ENCODE measurements at places on chromosomes 5 and 9.

GRCh38 chr5:10091701-10092100 lies 158.0 kb downstream of the ATPSCKMT start:
- DNase-seq = no peak

- DNase-seq = no peak
Observed at GRCh38 chr5:150026682-150027172, 26.2 kb downstream of the HMGXB3 start.

DNA sequence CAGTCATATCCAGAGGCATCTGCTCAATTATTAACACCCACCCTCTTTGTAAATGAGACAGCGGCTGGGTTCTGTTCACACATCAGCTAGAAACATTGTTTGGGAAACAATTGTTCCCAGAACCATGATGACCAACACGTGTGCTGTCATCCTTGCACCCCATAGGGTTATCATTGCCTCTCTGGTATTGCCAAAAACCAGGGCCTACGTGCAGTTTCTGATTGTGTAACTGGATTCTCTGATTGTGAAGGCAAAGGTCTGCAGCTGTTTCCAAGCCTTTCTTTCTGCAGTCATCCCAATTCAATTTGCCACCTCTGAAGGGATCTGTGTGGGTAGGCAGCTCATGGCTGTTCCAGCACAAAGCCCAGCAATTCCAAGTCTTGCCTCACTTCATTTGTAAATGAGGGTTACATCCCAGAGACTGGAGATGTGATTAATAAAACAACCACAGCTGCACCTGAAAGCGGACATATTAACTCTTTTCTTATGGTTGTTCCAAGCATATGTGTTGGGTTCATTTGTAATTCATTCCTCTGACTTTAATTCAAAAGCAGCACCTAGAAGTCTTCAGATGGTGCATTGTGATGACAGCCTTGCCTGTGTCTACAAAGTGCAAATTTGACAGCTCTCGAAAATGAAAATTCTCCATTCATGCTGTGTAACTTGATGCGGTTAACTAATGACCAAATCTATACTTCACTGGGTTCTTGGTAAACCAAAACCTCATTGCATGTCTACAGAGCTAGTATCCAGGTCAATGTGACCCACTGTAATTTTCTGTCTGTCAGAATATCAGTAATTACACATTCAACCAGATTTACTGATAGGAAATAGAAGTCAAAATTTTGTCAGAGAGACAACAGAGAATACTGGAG lies 66.6 kb downstream of the YIPF5 start:
- no peak for DNase-seq

- no peak for DNase-seq
Observed at GRCh38 chr5:126492939-126493338, 69.7 kb downstream of the GRAMD2B start.

DNA sequence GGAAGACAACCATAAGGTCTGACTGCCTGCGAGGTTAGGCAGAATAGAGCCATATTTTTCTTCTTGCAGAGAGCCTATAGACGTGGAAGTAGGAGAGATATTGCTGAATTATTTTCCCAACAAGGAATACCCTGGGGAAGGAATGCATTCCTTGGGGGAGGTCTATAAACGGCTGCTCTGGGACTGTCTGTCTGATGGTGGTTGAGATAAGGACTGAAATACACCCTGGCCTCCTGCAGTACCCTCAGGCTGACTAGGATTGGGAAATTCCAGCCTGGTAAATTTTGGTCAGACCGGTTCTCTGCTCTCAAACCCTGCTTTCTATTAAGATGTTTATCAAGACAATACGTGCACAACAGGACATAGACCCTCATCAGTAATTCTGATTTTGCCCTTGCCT lies 617.5 kb upstream of the GRIN3A start:
- no peak for DNase-seq

- no peak for DNase-seq
Observed at GRCh38 chr9:16626577-16627130, 243.8 kb downstream of the BNC2 start.

- DNase-seq = no peak
Observed at GRCh38 chr5:159642379-159642778, 273.9 kb upstream of the ADRA1B start.

DNA sequence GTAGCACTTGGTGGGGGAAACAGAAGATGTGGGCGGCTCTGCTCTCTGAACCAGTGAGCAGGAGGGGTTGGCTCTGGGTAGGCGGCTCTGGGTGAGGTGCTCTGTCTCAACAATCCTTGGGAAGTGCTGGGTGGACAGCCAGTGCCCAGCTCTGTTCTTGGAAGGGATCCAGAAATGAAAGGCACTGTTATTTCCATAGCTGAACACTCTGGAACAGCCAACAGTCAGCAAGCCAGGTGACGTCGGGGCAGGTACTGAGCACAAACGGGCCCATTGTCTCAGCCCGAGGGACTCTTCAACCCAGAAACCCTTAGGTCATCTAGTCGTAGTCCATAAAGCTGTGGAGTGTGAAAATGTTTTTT lies 36.3 kb downstream of the OLFM1 start:
- DNase-seq = no peak

DNA sequence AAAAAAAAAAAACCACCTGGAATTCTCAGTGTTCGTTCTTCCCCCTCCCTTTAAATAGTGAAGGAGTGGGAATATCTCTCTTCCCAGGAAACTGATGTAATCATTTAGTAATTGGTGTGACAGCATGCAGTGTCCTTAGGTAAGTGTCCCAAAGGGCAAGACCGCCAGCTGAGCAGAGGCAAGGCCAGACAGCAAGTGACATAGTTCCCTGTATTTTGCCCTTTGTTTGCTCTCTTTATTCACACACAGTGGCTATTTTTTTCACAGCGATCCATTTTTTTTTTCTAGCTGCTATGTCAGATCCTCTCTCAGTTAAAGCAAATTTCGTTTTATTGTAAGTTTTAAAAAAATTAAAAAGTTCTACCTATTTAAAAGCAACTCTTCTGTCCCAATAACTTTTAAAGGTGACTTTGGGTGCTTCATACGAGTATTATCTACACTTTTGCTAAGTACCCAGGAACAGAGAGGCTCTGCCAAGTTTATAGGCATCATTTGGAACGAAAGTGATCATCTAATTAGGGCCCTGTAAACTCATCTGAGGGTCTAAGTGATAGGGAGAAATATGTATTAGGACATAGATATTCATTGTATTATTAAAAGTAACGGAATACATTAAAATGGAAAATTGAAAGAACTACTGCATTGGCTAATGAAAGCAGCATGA lies 98.2 kb upstream of the ALDH1A1 start:
- DNase-seq = no peak

GRCh38 chr5:57476601-57477056 lies 6.0 kb downstream of the ACTBL2 start:
- no peak for DNase-seq

DNA sequence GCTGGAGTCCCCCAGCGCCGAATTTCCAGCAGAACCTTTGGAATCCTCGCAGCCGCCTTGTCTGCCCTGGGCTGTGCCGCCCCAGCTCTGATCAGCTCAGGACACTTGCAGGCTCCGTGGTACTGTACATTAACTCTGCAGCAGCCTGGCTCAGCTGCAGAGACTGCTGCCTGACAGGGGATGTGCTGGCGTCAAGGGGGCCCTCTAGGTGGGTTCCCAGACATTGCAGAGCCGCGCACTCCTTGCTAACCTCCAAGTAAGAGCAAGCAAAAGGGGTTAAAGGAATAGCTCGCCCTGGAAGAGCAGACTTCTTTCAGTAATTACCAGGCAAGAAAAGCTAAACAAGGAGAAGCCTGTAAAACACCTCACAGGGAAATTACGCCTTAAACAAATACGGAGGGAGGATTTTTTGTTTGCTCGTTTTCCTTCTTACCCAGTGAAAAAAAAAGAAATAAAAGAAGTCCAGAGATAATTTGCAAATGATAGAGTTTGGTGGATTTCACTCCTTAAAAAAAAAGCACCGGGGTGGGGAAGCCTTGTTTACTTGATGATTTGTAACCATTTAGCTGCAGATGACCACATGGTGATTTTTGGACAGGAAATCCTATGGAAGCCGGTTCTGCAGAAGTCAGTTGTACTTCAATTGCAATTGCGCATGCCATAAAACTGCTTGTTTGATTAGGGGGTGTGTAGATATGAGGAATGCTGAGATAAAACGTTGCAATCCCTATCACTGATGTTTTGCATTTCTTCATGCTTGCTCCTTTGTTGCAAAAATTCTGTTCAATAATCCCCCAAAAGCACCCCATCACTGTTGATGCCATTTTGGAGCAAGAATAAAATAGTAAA lies 305.8 kb downstream of the PDE4D start:
- DNase-seq = no peak

DNA sequence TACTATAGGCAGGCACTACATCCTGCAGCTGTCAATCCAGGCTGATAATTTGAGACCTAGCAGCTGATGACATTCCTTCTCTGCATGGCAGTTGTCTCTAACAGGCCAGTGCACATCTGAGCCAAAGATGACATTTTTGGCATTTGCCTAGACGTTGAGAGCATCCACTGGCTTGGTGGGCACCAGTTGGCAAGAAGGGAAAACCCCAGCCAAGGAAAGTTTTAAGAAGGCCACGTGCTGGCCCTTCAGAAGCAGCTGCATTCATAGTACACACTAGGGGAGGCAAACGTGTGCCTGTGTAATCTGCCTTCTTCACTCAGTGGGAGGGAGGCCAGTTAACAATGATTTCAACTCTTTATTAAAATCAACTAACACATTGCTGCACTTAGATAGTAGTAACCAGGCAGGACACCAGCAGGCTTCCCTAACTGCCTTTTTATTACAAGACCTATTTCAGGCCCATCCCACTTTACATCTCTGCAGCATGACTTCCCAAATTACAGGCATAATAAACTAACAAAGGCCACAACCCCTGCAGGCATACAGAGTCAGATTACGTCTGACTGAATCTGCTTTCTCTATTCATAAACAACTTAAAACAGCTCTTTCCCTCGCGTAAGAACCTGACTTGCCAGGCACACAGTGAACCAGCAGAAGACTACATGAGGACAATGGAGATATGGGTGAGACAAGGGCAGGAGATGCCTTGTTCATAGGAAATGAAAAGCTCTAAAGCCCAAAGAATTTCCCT lies 576.3 kb downstream of the PDE4D start:
- no peak for DNase-seq

GRCh38 chr9:76609285-76610010 lies 150.5 kb downstream of the GCNT1 start:
- DNase-seq = no peak

DNA sequence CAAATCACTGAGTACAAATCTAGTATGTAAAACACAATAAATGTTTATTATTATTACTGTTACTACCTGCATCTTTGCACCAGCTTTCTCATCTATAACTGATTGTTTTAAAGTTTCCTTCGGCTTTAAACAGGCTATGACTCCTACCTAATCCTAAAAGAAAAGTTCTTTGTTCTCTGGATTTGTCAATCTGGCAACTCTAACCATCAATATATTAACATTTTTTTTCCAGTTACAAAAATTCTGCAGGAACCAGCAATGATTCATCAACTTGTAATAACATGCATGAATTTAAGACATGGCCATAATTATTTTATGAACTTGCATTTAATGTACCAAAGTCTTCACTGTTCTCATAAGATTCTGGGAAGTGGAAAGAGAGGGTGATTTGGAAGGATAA lies 228.5 kb downstream of the PIK3R1 start:
- DNase-seq = no peak

DNA sequence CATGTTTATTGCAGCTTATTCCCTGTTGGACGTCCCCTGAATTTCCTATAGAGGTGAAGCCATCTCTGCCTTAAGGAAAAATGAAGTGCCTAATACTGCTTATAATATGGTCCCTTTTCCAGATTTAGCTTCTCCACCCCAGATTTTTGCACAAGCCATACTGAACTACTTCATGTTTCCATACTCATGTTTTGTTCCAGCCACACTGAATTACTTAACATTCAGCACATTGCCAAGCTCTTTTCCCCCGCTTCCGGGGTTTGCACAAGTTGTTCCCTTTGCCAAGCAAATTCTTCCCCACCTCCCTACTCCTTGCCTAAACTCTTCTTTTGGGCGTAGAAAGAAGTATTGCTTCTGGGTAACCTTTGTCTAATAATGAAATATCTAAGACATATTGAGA lies 1.7 kb upstream of the CNTRL start:
- no peak for DNase-seq

DNA sequence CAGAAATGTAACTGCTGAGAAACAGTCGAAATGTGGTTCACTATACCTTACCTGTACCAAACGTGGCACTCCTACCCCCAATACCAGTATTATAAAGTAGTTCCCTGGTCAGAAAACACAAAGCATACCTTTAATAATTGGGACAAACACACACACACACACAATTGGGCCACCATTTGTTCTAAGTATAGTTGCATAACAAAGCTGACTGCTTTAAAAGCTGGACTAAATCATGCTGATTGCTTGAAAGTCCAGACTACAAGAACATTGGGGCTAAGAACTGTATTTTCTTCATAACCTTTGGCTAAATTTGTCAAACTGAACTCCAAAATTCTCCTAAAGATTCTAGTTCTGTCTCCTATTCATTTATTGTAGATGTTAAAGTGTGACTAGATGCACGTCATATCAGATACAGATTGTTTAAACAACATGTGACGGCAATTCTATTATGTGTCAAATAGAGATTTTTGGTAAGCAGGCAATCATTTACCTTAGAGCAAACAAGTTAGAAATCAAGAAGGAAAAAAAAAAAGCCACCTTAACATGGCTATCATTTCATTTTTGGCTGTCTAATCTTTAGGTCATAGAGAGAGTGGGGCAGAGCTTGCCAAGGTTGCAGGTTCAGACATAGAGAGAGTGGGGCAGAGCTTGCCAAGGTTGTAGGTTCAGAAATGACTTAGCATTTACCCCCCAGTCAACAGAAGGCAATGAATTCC lies 265.1 kb downstream of the ARL15 start:
- DNase-seq = no peak

- DNase-seq = no peak
Observed at GRCh38 chr5:82835488-82835887, 241.7 kb downstream of the TMEM167A start.

DNA sequence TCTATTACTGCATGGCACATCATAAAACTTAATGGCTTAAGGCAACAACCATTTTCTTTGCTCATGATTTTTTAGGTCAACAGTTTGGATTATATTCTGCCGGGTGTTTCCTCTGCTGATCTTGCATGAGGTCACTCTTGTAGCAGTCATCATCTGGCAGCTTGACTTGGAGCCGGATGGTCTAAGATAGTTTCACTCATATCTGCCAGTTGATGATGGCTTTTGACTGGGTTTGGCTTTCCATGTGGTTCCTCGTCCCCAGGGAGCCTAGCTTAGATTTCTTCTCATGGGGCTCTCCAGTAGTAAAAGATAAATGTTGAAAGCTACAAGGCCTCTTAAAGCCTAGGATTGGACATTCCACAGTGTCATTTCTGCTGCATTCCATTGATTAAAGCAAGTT lies 27.4 kb downstream of the LNPEP start:
- DNase-seq = no peak

- no peak for DNase-seq
Observed at GRCh38 chr9:117678871-117679270, 25.3 kb upstream of the TLR4 start.

DNA sequence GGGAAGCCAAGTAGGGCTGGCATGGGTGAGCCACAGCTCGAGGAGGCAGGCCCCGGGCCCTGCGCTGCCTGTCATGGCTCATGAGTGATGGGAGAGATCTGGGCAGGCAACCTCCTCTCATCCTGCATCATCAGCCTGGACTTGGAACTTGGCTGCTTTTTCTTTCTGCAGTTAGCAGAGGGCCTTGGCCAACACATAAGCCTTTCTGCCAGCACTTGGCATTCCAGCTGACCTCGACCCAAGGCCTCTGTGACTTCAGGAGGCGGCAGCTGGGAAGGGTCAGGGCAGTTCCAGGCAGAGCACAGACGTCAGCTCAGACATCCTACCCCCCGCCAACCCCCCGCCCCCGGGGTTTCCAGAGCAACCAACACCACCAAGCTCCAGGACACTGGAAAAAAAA lies 7.6 kb downstream of the S1PR3 start:
- DNase-seq = no peak

Measured in activated CD4-positive, alpha-beta T cell treated with anti-CD3 and anti-CD28 coated beads for 1 hour (primary cell).